ENCODE measurements at places on chromosomes 12 and 14.

- no peak for DNase-seq
Measured at GRCh38 chr12:49959685-49960473, 1.8 kb upstream of the AQP5 start.

DNA sequence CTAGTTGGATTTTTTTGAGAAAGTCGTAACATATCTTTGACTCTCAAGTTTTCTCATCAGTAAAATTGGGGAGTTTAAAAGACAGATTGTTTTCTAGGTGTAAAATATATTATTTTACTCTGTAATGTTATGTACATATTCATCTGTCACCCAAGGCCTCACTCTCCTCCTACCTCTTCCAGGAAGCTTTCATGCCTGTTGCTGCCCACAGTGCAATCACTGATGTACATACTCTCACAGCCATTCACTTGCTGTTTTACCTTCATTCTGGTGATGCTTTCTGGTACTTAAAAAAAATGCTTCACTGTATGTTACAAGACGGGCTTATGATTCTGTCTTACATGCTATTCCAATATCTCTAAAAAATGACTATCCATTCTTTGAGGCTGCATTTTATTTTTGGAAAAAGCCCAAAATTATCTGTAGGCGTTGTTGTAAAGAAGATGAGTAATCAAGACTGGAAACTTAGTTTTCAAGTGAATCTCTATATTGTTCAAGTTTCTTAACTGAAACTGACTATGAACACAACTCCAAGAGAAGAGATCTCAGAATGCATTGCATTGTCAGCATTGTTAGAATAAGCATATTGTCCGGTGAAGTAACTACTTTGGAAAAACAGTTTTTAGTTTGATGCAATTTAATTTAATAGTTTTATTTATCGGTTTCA lies 82.5 kb downstream of the LMO3 start:
- no peak for DNase-seq

DNA sequence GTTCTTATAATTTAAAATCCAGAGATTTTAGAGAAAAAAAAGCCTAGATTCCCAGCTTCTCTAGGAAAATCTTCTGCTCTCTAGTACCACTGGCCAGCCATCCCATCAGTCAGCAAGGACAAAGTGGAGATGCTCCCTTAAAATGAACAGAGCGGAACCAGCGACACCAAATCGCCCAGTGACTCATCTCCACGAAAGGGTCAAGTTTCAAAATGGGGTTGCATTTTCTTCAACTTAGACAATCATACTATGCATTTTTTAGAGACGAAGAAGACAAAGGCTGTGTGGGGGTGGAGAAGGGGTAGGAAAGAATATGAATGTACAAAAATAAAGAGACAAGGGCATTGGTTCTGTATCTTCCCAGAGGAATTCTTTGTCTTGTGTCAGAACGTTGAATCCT lies 212.0 kb downstream of the SLC15A4 start:
- DNase-seq = no peak

GRCh38 chr12:26857465-26858176 lies 24.6 kb upstream of the ITPR2 start:
- no peak for DNase-seq

- DNase-seq = peak; percentile 42
Measured at GRCh38 chr12:54428050-54429013, 9.3 kb upstream of the ITGA5 start.

DNA sequence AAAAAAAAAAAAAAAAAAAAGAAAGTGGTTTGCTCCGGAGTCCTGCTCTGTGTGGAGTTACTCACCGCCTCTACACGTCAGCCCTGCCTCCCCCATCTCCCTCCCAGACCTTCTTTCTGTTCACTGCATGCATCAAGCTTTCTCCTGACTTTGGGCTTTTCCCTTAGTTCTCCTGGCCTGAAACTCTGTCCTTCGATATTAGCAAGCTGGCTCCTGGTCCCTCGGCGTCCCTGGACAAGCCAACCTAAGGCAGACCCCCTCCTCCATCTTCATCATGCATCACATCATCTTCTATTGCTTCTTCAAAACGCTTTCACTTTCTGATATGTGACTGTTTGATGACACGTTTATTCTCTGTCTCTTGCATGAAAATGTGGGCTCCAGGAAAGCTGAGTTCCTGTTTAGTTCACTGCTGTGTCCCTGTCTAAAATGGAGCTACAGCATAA lies 40.6 kb downstream of the SLC15A4 start:
- DNase-seq = no peak

DNA sequence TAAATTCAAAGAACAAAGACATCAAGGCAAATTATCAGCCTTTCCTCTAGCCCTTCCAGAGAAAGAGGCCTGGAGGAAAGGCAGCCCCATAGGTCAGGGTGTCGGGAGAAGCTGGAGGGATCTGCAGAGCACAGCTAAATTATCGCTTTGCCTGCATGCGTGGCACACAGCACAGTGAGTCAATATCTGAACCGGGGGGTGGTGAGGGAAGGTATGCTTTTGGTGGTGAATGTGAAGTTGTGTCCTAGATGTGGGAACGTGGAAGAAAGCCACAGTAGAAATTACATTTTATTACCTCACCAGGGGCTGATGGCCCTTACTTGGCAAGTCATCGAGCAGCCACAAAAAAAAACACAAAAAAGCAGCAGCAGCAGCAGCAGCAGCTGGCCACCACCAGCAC lies 243.2 kb downstream of the EGLN3 start:
- DNase-seq = no peak

DNA sequence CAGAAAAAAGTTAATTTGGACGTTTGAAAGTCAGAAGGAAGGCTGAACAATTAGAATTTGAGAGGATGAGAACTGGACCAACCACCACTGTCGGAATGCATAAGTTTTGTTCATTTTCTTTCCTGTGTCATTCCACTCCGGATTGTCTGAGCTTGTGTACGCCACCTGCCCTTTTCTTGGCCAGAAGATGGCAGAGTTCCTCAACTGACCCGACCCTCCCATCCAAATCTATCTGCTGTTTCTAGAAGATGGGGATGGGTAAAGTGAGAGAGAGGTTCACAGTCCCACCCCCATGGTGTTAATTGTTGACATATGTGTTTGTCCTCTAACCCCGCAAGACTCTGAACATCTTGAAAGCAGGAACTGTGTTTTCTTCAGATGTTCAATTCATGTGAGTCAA lies 388.0 kb downstream of the VRK1 start:
- peak; percentile 37 for DNase-seq

DNA sequence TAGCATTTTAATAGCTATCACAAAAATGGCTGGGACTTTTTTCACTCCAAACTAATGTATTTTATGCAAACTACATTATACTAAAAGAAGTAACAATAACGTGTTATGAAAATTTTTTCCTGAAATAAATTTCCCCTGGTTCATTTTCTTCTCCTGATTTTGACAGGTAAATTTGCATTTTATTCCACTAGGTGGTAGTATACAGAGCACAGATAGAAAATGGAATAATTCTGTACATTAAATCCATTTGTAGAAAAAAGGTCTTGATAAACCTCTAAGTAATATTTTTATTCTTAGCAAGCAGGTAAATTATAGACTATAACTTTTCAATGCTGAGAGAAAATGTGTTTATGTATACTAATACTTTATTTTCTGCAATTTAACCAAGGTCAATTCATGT lies 96.5 kb downstream of the BCAT1 start:
- DNase-seq = peak; percentile 42

DNA sequence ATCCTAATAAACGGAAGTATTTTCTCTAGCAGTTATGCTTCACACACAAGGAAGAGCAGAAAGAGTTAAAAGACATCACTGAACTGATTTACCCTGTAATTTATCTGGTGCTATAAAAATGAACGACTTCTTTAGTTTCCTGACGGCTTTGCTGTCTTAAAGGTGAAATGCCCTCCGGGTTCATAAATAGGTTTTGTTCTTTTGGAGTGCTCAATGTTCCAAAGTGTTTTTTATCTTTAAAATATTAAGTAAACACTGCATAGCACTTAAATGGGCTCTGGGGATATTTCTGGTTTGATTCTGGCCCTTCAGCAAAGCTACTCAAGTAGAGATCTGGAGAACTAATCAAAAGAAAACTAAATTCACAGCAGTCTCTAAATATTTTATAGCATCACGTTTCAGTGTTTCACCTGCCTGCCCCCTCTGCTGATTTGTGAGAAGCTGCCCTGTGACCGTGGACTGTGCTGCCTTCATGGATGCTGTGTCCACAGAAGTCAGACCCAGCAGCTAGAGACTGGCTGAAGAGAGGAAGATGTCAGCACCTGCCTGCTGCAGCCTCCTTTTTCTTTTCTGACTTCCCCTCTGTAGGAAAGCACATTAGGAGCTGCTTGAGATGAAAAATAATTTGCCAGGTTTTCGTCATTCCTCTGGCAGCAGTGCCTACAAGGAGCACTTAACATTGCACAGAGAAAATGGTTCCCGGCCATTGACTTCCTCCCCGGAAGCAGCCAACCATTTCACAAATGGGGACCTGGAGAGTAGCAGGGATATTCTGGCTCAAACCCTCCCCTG lies 205.1 kb upstream of the FSCB start:
- DNase-seq = no peak

- no peak for DNase-seq
Measured at GRCh38 chr14:85516239-85517113, 13.5 kb upstream of the FLRT2 start.

GRCh38 chr14:57362361-57362760 lies 28.0 kb upstream of the NAA30 start:
- DNase-seq = no peak

- DNase-seq = peak; percentile 90
Measured at GRCh38 chr12:110100315-110100970, 23.7 kb upstream of the IFT81 start.

- DNase-seq = no peak
Measured at GRCh38 chr12:59657266-59657665, 61.4 kb downstream of the SLC16A7 start.

DNA sequence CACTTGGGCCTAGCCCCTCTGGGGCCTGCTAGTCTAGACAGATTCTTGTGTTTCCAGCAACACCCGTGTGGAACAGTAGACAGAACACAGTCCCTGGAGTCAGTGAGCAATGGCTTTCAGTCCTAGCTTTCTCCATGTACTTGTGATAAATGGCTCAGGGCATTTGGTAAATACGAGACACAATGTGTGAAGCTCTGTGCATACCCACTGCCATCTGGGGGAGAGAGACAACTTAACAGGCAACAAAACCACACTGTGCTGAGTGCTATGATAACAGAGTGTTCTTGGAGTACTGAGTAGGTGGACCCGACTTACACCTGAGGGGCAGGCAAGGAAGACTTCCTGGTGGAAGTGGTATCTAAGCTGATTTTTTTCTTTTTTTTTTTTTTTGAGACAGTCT lies 86.3 kb upstream of the TBX3 start:
- DNase-seq = no peak

- no peak for DNase-seq
Measured at GRCh38 chr14:29580763-29581162, 346.9 kb downstream of the PRKD1 start.

DNA sequence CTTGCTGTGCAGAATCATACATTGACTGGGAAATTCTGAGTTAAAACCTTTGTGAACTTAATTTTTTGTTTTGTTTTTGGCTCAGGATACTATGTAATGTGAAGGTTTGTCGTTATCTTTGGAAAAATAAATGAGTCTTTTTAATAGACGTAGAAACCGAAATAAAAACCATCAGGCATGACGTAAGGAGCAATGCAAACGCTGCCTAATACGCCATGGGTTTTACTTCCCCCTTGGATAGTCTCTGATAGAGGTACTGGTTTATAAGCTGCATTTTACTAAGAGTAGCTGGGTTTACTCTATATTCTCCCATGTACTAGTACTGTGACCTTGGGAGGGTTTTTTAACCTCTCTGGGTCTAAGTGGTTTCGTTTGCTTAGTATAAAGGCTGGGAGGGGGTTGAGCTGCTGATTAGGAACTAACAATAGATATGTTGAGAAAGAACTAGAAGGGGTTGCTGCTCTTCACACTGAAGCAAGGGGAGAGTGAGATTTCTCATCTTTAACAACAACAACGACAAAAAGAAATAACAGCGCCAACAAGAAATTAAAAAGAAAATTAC lies 66.8 kb upstream of the SLCO1C1 start:
- DNase-seq = no peak

DNA sequence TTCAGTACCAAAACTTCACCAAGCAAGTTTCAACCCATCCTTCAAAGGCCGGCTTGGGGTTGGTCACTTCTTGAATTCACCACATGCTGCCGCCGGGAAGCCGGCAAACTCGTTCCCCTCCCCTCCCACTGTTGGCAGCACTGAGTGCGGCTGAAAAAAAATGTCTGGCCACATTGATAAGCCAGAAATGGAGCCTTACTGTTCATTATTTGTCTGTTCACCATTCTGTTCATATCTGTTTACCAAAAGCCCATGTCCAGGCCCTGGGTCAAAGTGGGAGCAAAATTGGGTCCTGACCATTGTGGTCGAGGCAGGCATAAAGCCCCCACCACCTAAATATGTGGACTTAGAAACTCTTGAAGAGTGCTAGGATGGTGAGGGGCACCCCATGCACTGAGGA lies 7.3 kb upstream of the HSP90AA1 start:
- peak; percentile 88 for DNase-seq

DNA sequence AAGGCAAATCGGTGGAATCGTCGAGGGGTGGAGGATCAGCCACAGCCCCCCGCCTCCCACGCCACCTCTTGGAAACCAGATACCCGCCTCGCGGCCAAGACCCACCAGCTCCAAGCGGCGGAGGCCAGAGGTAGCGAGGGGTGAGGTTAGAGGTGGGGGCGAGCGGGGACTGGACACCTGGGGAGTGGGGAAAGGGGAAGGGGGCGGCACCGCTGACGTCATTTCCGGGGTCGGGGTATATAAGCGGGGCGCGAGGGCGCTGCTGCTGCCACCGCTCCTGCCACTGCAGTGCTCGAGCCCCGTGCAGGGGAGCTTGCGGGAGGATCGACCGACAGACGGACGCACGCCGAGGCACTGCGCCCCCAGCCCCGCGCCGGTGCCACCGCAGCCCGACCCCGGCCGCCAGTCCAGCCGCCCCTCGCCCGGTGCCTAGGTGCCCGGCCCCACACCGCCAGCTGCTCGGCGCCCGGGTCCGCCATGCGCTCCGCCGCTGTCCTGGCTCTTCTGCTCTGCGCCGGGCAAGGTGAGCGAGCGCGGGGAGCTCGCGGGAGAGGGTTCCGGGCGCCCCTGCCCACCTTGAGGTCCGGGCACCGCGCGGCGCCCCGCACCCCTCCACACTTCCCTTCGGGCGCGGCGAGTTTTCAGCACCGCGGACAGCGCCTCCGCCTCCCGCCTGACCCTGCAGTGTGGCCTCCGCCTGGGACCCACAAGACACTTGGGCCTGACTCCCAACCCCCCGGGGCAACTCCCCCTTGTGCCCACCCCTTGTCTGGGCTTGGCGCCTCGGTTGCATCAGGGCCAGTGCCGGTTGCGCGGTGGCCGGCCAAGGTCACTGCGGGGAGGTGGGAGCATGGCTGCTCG lies at the start of gene CHGA:
Gene CHGA (plus strand): TSS at position 268 of the 861 bp plus-strand sequence. CDS start 210 bp downstream, at position 478.
- peak; percentile 83 for DNase-seq

GRCh38 chr14:35122696-35123387 lies 490 bp downstream of the PRORP start:
- DNase-seq = peak; percentile 37

- DNase-seq = no peak
Measured at GRCh38 chr14:99147366-99147740, 124.6 kb downstream of the BCL11B start.

DNA sequence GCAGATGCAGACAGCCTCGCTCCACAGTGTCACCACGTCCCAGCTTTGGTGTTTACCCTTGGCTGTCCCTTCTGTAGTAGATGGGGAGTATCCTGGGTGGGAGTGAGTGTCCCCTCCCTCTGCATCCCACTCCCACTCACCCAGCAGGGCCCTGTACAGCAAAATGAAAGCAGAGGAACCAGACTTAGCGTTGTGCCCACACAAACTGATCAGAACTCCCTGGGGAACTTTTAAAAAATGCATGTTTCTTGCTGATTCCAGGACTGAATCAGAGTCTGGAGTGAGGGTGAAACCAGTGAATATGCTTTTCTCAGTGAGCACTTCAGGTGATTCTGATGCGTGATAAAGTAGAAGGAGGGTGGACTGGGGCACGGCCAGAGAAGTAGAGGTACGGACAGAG lies 2.9 kb downstream of the ACVRL1 start:
- DNase-seq = no peak
